Activated CD8-positive, alpha-beta memory T cell treated with anti-CD3 and anti-CD28 coated beads, Interleukin-2, amount 10 ng/mL, durations not matched to agents 7 days and 5 days (primary cell): ENCODE measurements at places on chromosomes 3 and 15.

DNA sequence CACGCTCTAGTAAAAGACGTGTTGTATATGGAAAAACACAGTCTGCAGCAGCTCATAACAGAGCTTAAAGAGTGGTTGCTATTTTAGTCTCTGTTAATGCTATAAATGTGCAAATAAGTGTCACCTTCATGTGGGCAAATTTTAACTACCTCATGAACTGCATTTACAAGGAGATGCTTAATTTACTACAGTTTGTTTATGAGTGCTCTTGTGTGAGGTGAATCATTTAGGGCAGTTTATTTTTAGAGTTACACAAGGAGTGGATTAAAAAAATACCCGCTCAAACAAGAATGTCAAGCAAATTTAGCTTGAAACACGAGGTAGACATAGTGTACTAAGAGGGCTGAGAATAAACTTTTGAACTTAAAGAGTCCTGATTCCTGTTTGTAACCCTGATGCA lies 579.0 kb downstream of the MFSD1 start:
- DNase-seq = no peak

DNA sequence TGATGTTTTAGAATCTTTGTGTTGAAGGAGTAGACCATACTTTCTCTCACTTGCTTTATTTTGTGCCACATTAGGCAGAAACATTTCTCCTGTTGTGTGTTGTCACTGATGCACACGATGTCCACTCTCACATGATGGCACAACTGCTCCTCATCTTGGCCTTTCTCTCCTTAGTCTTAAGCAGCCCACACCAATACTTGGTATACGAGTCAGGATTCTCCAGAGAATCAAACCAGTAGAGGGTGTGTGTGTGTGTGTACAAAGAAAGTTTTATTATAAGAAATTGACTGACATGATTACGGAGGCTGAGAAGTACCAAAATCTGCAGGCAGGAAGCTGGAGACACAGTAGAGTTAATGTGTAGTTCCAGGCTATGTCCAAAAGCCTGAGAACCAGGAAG lies 187.1 kb downstream of the ALCAM start:
- DNase-seq = no peak

- DNase-seq = no peak
These were observed 120.1 kb downstream of the ANP32A start for GRCh38 chr15:68700455-68701123.

DNA sequence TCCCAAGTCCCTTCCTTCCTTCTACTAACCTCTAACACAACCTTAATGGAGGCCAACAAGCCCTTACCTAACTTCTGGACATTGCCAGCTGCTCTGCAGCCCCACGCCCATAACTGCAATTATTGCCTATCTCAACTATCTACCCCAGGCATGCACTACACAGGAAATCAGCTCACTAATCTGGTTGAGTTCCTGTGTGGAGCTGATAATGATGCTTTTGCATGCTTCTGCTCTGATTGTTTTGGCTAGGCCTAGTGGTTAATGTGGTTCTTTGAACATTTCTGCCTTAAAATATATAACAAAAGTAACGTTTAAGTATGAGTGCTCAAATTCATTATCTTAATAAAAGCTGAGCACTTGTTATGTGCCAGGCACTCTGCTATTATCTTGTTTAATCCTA lies 463.9 kb downstream of the MFSD1 start:
- no peak for DNase-seq

DNA sequence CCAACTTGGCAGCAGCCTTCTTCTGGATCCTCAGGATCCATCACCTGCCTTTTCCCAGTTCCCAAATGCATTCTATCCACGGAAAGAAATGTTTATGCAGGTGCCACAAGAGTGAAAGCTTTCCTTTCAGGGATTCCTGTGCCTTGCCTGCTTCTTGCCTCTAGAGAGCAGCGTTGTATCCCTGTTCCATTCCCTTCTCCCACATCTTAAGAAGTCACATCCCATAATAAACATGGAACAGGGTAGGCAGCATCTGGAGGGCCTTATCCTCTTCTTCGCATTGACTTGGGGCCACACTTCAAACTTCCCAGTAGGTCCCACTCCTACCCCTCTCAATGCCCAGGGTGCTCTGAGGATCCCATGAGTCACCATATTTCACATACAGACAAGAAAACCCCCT lies 72.7 kb upstream of the DCLK3 start:
- DNase-seq = no peak

DNA sequence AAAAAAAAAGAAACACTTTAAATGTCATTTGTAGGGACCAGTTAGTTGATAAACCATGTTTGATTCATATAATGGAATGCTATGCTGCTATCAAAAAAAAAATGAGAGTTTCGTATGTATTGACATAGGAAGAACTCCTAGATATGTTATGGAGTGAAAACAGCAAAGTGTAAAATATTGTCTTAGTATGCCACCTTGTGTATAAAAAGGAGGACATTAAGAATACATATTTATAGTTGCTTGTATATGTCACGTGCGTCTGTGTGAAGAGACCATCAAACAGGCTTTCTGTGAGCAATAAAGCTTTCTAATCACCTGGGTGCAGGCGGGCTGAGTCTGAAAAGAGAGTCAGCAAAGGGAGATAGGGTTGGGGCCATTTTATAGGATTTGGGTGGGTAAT lies 39.5 kb downstream of the KBTBD8 start:
- no peak for DNase-seq

DNA sequence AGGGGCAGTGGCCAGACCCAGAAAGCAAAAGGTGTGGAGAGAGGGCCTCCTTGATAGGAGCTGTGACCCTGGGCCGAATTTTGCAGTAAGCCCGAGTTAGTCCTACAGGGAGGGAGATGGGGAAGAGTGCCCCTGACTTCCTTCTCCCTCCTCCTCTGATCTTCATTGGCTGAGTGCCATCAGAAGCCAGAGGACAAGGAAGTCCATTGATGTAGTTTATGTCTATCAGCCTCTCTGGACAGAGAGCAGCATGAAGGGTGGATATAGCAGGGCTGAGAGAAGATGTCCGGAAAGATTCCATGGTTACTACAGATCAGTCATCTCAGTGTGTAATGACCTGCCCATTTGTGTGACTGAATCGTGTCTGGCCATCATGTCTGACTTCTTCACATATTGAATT lies 102.5 kb upstream of the FAM3D start:
- no peak for DNase-seq

- DNase-seq = no peak
These were observed 14.2 kb downstream of the IQGAP1 start for GRCh38 chr15:90402223-90402622.

- DNase-seq = no peak
These were observed 63.7 kb downstream of the KLF15 start for GRCh38 chr3:126293370-126294082.

DNA sequence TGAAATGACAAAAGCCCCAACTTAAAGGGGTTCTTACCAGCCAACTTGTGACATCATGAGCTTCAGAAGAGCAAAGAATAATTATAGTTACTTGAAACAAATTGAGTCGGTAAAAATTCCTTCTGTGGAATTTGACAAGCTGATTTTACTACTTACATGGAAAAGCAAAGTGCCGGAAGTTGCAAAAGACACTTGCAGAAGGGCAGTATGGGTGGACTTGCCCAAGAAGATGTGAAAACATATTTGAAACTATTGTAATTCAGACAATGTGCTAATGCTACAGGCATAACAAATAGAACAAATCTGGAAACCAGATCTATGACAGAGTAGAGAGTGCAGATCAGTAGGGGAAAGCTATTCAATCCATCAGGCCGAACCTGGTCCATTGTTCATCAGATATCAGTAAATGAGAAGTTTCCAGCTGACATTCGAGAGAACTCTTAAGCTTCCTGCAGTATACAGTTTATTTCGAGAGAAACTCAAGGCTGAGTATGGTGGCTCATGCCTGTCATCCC lies 2.5 kb upstream of the KIF7 start:
- DNase-seq = no peak

- no peak for DNase-seq
These were observed 150.9 kb downstream of the CNTN3 start for GRCh38 chr3:74463515-74463914.

- DNase-seq = no peak
These were observed 867.1 kb downstream of the NAALADL2 start for GRCh38 chr3:175726228-175726627.

DNA sequence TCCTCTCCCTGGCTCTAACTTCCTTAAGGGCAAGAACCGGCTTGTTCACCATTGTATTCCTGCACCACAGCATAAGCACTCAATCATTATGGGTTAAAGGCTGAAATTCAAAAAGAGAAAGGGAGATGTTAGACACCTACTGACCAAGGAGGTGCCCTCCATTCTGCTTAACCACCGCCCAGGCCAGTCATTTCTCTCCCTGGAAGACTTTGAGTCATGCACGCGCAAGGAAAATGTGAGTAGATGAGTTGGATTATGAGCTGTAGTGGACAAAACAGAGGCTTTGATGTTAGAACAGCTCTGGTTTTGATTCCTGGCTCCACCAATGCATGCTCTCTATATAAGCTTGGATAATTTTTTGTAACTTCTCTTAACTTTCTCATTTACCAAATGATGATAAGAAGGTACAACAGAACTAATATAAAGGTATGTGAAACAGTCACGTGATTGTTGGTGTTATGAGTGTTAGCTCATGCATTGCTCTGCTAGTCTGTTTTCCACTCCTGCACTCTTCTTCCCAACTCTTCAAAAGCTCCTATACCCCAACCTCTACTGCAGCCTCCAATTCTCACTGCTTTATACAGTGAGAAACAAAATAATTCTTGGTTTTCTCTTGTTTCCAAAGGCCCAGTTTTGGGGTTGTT lies 148.4 kb upstream of the ATP11B start:
- DNase-seq = peak; percentile 48

DNA sequence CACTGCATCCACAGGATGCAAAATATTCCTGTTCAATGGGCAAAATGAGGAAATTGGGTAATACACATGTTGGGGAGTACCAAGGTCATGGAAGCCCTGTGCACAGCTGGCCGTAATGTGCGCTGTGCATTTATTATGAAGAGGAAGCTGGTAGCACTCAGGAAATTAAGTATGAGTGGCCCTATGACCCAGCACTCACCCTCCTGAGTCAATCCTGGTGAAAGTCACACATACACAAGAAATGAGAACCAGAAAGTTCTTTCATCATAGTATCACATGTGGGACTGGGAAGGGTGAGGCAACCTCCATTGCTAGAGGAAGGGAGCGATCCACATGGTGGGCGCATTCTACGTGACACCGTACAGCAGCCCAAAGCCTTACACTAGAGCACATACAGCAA lies 11.4 kb upstream of the PRR20G start:
- DNase-seq = no peak

- no peak for DNase-seq
These were observed 39.4 kb downstream of the DNAJB8 start for GRCh38 chr3:128427175-128427857.

DNA sequence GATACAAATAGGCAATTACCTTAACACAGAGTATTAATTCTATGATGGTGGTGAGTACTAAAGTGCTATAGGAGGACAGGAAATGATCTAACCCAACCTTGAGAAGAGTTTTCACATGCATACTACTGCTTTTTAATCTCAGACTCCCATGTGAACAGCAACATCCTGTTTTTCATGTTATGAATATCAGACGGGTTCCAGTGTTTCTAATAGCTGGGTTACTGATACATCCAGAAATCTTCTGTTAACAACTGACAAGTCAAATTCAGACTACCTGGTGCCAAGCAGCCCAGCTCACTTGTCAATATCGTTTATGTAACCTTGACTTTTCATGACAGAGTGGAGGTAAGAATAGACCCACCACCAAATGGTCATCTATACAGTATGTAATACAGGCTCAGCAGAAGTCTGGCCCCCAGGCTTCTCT lies 220.2 kb upstream of the COL8A1 start:
- DNase-seq = no peak

- DNase-seq = no peak
These were observed 15.2 kb upstream of the TMEM212 start for GRCh38 chr3:171827836-171828458.

GRCh38 chr3:14773691-14774128 lies 45.1 kb upstream of the FGD5 start:
- peak; percentile 27 for DNase-seq

DNA sequence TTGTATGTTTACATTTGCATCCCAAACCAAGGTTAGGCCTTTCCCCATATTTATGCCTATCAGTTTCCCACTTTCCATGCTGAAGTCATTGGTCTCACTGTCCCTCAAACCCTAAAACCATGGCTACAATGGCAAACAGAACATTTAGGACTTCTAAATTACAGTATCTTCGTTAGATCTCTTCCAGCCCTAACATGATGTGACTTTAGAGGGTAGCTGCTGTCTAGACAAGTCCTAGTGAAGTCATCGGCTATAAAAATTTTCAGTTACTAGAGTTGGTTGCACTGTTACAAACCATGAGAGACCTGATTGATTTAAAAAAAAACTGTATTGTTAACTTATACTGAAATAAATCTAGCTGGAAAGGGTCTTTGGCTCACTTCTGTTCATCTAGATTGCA lies 54.6 kb downstream of the TM4SF4 start:
- DNase-seq = no peak

DNA sequence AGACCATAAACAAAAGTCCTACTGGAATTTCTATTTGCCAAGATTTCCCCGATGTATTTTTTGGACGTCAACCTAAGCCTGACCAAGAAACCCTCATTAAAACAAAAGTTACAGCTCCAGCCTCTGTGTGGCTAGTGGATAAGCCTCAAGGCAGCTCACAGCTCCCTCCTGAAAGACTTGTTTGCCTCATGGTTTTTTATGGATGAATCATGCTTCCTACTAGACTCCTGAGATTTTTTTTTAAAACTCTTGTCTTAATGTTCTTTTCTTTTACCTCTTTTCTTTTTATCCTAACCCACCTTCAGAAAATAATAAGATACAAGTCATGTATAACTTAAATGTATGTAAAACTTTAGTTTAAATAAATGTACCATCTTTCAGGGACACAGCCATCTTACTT lies 52.4 kb downstream of the SUCNR1 start:
- DNase-seq = no peak

- DNase-seq = no peak
These were observed 12.4 kb downstream of the GLYCTK start for GRCh38 chr3:52299879-52300611.

DNA sequence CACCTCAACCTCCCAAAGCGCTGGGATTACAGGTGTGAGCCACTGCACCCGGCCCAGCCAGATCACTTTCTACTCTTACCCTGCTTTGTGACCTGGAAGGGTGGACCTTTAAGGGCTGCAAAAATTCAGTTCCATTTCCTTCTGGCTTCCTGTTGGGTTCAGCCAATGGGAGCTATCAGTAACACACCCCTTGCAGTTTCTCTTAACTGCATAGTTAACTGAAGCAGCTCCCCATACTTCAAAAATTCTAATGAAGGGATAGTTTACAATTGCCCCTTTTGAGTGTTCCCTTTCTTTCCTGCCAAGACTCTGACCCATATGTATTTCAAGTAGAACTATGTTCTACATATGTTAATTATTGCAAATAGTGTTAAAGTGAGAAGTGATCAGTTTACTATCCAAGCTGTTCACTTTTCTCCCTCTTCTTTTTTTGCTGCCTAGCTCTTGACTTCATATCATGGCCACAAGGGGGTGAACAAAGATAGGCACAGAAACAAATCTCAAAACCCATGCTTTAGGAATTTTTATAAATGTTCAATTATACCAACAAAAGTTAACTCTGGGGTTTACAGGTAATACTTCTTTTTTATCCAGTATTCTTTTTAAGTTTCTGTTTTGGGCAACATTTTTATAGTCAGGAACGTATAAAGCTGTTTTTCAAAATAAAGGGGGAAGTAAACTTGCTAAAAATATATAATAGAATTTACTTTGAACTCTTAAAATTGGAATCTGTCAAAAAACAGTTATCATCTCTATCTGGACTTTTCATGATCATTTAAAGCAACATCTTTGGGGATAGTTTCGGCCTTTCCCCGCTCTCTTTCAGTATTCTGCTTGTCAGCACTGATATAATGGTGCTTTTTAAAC lies 8.1 kb downstream of the PGBD4 start:
- DNase-seq = no peak
